Neural crest cell (in vitro differentiated cells): ENCODE measurements at places on chromosomes 1 and 21. TPM values are rescaled to one million over a fixed set of nuclear protein-coding genes. Genes with fewer than 3 reads are reported as not detected.

The KRTAP15-1 gene
- total RNA-seq = not detected in 2 replicates

The LRRN2 gene
- 4.5 and 5.0 TPM in 2 replicates for total RNA-seq

The NMNAT2 gene
- 3.2 and 4.5 TPM in 2 replicates for total RNA-seq

The SHE gene
- 0.11 and 0.19 TPM in 2 replicates for total RNA-seq

DNA sequence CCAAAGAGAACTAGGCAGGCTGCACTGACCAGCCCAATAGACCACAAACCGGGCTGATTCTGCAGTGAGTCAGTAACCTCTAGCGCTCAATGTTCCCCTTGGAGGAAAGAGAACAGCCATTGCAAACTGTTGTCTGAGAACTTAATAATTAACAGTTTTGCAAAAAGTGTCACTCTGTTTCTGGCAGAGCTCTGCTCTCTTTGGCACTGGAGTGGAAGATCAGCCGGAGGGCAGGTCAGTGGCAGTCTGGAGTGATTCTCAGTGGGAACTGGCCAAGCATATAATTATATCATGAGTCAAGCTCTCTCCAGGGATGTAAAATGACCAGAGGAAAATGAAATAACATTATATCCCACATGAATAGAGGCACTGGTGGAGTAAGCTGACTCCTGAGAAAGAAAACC is 238.3 kb downstream of the HLX start:
- no peak for DNase-seq

DNA sequence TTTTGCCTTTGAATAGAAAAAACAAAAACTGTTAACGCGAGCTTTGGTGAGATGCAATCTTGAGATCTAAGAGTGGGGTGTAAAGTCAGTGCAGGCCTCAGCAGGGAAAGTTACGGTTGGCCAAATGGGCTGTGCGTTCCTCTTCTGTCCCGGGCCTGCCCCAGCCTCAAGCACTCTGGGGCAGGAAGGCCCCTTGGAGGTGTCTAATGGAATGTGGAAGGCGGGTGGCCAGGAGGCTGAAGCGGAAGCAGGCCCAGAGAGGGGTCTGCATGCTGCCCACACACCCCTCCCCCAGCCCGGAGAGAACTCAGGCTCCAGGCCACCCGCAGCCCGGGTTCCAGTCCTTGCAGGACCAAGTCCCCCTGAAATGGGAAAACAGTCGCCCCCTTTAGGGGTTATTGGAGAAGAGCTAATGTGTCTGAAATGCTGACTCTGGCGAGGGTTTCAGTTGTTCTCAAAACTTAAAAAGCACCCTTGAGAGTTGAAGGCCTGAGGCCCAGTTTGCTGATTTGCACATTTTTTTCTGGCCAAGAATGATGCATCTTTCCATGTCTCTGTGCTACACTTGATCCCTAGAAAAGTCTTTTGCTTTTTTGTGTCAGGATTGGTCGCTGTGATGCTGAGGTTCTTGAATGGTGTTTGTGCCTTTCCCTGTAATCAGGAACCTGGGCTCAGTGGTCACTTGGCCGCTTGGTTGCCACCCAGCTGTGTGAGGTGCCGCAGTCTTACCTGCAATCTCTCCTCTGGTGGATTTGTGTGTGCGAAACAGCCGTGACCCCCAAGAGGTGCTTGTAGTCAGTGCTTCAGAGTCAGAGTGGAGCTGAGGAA is 2.0 kb downstream of the COL18A1 start:
- no peak for DNase-seq

DNA sequence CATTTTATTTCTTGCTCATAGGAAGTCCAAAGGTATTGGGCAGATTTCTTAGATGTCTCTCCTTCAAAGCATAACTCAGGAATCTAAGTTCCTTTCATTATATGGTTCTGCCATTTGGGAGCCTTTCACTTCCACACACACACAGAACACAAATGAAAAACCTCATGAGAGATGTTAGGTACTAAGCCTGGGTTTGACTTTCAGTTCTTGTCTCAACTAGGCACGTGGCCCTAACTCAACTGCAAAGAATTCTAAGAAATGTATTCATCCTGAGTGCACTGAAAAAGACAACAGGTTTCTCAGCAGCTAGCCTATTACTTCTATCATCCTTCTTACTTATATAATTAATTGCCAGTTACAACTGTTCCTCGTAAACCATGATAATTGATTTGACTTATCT is 190.0 kb upstream of the SAMSN1 start:
- DNase-seq = no peak

DNA sequence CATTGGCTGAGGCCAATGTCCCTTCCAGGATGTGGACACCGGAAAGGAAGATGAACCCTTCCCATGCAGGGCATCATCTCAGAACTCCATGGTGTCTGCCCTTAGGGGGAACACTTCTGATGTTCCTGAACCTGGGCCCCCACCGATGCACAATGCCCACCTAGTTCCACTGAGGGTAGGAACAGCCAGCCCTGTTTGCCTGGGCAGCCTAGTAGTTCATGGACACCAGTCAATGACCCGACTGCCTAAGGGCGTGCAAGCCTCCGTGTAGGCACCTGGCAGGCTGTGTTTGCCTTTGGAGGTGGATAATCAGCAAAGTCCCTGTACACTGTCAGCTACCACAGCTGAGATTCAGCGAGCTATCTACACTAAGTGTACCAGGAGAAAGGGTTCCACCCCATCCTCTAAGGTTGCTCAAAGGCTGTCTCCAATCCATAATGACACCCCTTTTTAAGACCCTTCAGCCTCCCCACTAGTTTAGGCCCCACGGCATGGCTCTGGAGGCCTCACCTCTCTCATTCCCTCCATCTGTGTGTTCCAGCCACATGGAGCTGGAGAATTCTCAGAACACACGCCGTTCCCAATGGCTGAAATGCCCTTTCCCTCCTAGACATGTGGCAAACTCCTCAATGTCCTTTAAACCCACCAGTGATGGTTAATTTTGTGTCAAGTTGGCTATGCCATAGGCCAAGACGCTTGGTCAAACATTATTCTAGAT is 124.8 kb upstream of the EDN2 start:
- no peak for DNase-seq

DNA sequence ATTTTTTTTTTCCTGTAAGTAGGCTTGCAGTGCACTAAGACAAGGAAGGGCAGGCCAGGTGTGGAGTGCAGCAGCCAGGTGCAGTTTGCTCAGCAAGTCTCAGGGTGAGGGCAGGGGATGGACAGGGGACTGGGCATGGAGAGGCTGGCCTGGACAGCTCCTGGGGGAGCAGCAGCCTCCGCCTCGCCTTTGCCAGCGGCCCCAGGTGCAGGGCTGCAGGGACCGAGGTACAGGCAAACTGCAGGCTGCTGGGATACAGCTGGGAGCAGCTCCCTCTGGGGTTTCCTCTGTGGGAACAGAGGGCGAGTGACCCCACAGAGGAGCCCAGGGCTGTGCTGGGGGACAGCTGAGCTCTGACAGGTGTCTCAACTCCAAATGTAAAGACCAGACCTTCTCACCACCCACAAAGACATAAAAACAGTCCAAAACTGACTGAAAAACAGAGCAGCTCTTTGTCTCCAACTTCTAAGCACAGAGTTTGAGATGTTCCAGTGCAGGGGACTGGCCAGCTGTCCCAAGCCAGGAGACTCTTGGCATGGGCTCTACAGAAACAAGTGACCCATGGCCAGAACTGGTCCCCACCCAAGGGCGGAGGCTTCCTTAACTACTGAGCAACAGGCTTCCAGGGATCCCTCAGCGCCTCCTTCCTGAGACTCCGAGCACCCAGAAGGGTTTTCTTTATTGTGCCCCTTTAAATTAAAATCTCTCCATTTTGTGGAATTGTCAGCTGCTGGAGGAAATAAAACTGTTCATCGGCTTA is 27.7 kb upstream of the AJAP1 start:
- no peak for DNase-seq

GRCh38 chr1:150596095-150596892 is 16.9 kb upstream of the MCL1 start:
- no peak for DNase-seq
